Psoas muscle (tissue), 8 donors: ENCODE measurements at places on chromosomes 4 and X.

DNA sequence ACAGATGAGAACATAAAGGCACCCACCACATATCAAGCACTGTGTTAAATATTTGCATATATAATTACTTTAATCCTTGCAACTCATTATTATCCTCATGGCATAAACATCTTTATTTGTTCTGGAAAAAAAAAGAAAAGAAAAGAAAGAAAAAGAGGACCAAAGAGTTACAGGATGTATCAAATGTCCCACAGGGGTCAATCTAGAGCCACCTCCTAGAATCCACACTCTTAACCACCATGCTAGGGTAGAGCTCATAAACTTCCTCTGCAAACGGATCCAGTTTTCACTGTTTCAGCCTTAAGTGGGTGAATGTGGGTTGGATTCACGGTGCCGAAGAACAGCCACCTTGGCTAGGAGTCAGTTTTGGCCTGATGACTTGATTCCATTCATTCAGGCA is 171.1 kb upstream of the PPARGC1A start:
- no peak for DNase-seq

GRCh38 chr4:138573246-138573645 is 331.1 kb upstream of the SLC7A11 start:
- no peak for DNase-seq

DNA sequence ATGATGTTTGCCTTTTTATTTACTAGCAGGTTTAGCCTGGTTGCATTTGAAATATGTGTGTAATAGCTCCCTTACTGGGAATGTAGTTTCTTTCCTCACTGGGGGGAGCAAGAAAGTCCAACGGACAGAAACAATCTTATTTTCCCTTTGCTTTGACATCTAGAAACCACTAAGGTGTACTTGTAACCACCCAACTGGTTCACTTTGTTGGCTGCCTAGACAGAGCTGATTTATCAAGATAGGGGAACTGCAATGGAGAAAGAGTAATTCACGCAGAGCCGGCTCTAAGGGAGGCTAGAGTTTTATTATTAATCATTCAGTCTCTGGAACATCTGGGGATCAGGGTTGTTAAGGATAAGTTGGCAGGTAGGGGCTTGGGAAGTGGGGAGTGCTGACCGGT is 30.3 kb downstream of the XG start:
- DNase-seq: no peak

DNA sequence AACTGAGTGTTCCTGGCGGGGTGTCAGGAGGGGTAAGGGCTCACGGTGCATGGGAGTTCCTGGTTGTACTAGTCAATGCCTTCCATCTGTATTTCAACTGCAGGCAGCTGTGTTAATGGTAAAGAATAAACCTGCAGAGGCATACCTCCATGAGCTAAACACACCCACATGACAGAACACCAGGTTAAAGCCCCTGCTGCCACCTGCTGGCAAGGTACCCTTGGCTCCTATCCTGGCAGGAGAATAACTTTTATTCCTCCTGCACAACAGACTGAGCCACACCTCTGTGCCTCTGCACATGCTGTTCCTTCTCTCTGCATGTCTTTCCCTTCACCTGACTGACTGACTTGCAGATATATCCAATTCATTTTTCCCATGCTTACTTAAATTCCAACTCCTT is 11.1 kb downstream of the ITIH6 start:
- no peak for DNase-seq

DNA sequence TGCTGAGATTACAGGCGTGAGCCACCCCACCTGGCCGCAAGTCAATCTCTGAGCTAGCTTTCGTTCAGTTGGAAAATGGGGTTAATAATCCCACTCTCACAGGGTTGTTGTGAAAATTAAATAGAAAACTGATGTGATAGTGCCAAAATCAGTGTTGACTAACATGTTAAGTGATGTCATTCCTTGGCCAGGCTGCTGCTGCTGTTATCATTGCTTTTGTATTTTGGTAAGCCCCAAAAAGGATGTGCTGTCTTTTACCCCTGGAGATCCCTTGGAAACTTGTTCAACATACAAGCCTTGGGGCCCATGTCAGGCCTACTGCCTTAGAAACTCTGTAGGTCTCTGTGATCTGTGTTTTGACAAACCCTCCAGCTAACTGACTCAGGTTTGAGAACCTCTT is 106.3 kb downstream of the AFF1 start:
- no peak for DNase-seq
